ENCODE measurements at places on chromosomes 1 and 21.

GRCh38 chr1:239262538-239262937 is 123.8 kb upstream of the CHRM3 start:
- no peak for DNase-seq

DNA sequence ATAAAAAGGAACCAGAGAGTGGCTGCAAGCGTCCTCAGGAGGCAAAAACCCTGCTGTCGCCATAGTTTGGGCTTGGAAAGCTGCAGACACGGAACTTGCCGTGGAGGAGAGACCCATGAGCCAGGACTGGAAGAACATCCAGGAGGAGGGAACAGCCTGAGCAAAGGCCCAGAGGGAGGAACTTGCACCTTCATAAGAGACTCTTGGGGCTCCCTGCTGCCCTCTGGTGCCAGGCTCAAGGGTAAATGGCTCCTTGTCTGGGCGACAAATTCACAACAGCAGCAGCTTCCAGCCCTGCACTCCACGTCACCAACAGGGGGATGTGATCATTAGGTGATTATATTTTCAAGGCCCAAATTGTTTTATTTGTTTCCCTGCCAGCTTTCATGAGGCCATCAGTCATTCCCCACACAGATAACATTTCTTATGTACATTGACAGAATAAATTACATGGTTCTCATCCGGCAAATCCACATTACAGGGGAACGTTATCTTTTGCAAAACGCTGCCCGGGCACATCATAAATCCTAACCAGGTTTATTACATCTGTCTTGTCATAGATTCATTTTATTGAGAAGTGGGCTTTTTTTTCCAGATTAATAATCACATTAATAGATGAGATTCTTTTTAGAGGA is 143.0 kb upstream of the GRIK3 start:
- DNase-seq, result peak; percentile 63

- DNase-seq, result no peak
These were observed 41.4 kb upstream of the TNR start for GRCh38 chr1:175784831-175785230.

DNA sequence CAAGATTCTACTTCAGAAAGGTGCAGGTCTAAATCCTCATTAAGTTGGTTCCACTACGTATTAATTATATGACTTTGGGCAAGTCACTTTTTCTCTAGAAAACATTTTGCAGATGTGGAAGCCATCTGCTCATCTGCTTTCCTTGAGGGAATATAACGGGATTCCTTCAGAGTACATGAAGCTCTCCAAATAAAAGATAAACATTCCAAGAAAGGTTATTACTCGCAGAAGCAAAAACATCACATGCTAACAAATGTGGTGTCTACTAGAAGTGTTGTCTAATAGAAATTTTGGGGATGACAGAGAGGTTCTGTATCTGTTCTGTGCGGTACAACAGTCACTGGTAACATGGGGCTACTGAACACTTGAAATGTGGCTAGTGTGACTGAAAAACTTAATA is 60.2 kb downstream of the NIBAN1 start:
- no peak for DNase-seq

- no peak for DNase-seq
These were observed at the start of gene PCP4L1 for GRCh38 chr1:161258439-161259344. TSS of gene PCP4L1 (plus strand) at chr1:161258745. CDS start at chr1:161258975, 230 bp downstream.

- DNase-seq, result no peak
These were observed 39.3 kb upstream of the EPS8L3 start for GRCh38 chr1:109802901-109803561.

- DNase-seq, result no peak
These were observed 1300.0 kb downstream of the PLA2G4A start for GRCh38 chr1:188128761-188129160.

DNA sequence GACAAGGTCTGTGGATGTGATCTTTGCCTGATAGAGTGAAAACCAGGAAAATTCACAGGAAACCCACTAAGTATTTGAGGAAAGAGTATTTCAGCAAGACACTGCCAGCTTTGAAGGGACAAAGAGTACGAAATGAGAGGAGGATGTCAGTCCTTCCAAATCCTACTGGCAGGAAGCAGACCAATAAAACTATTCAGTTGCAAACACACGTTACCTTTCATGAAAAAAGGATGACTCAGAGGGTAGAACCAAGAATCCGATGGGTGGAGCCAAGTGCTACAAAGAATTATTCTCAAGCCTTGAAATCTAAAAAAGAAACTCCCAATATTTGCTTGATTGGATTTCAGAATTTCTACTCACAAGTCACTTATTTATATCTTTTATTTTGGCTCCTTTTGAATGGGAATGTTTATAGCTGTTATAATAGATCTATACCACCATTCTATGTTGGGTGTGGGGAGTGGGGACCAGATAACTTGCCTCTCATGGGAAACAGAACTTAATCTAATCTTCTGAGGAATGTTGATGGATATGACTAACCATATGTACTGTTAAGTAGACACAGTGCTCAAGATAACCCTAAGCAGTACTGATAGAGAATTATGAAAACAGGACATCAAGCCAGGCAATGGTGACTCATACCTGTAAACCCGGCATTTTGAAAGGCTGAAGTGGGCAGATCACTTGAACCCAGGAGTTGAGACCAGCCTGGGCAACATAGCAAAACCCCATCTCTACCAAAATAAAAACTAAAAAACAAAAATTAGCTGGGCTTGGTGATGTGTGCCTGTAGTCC is 19.3 kb upstream of the HEATR1 start:
- DNase-seq, result no peak

- DNase-seq, result no peak
These were observed 4.7 kb upstream of the ITGB2 start for GRCh38 chr21:44925378-44925755.

DNA sequence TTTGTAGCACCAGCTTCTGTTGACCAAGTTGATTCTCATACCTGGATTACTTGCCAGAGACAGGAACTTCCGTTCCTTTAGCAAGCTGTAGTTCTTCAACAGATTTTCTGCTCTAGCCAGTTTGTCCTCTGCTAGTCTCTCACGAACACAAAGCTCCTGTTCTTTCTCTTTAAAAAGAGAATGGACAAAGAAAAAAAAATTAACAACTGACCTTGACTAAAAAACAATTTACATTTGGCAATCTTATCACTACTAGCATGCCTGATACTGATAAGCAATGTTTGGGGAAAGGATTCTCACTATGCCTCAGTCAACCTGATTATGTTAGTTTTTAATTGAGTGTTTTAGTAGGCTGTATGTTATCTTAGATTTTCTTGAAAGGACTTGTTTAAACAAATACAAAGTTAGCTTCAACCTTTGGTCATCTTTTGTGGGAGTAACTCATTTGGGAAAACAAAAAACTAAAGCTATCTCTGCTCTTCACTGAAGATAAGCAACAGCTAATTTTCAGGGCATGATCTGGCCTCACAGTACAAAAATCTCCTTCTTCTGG is 8.3 kb downstream of the NEK2 start:
- no peak for DNase-seq

DNA sequence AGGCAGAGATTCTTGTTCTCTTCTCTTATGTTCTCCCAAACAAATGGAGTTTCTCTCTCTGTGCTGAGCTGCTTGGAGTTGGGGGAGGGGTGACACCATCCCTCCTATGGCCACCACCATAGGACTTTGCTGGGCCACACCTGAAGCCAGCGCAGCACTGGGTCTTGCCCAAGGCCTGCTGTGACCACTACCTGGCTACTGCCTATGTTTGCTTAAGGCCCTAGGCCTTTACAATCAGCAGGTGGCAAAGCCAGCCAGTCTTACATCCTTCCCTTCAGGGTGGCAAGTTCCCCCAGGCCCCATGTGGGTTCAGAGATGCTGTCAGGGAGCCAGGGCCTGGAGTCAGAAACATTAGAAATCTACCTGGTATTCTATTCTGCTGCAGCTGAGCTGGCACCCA is 6.3 kb upstream of the MTARC2 start:
- no peak for DNase-seq

DNA sequence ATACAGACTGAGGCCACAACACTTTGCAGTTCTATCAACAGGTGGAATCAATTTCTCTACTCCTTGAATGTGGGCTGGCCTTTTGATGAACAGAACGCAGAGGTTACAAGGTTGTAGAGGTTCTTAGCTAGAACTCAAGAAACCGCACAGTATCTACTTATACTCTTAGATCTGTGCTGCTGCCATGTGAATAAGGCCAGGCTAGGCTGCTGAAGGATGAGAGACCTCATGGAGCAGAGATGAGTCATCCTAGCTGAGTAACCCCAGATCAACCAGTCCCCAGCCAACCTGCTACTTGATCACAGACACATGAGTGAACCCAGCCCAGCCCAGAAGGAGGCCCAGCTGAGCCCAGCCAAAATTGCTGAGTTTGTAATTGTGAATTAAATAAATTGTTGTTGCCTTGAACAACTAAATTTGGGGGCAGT is 35.3 kb upstream of the BCAR3 start:
- DNase-seq, result peak; percentile 20

GRCh38 chr1:41361495-41362356 is 492 bp downstream of the FOXO6 start:
- DNase-seq, result peak; percentile 66

- no peak for DNase-seq
These were observed 1.2 kb upstream of the HMCN1 start for GRCh38 chr1:185732951-185733350.

GRCh38 chr1:232795497-232796053 is 9.6 kb upstream of the MAP10 start:
- DNase-seq, result no peak

- peak; percentile 78 for DNase-seq
These were observed 7.0 kb downstream of the LRRC71 start for GRCh38 chr1:156927215-156928042.

DNA sequence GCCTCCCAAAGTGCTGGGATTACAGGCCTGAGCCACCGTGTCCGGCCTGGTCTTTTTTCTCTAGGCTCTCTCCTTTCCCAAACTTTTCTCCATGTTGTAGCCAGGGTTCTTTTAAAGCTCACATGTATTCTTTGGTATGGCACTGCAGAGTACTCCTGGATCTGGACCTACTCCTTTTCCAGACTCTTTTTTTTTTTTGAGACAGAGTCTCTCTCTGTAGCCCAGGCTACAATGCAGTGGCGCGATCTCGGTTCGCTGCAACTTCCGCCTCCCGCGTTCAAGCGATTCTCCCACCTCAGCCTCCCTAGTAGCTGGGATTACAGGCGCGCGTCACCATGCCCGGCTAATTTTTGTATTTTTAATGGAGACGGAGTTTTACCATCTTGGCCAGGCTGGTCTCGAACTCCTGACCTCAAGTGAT is 602 bp upstream of the MED18 start:
- DNase-seq, result peak; percentile 35

Measured in NB4 (cell line).